ENCODE measurements at places on chromosomes 5 and 9.

- DNase-seq = no peak
Observed at GRCh38 chr9:97411440-97411788, 482 bp upstream of the TDRD7 start.

- no peak for DNase-seq
Observed at GRCh38 chr5:3356016-3356415, 239.6 kb upstream of the IRX1 start.

- no peak for DNase-seq
Observed at GRCh38 chr5:105773241-105773640, 1897.5 kb downstream of the EFNA5 start.

- DNase-seq = peak; percentile 30
Observed at GRCh38 chr5:157182143-157182757, 1.6 kb downstream of the ITK start.

DNA sequence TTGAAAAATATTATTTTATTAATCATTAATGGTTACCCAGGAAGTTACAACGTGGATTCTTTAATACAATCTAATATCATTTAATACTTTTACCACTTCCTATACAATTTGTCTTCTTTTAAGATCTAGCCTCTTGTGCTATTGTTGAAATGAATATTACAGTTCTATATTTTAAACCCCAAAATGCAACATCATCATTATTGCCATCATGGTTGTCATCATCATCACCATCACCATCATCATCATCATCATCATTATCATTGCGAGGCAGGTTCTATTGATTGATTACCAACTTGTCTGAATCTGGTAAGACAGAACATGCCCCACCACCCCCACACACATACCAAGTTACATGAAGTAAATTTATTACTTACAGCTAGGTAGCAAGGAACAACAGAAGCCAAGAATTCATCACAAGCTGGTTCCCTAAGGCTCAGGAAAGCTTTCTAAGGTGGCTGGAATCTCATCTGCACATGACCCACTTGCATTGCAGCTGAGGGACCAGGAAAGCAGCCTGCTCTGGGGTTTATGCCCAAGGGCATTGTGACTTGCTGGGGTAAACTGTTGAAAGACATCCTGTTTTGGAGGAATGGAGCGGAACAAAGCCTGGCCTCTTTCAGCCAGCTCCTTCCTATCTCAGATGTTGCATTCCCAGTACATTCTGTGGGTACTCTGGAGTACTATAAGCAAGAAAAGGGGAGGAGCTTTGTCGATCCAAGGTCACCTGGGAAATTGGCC is 418.1 kb downstream of the PRR16 start:
- DNase-seq = no peak

GRCh38 chr5:87898574-87898973 is 370.1 kb downstream of the TMEM161B start:
- DNase-seq = no peak

- no peak for DNase-seq
Observed at GRCh38 chr5:91283326-91283725, 99.8 kb downstream of the ARRDC3 start.

DNA sequence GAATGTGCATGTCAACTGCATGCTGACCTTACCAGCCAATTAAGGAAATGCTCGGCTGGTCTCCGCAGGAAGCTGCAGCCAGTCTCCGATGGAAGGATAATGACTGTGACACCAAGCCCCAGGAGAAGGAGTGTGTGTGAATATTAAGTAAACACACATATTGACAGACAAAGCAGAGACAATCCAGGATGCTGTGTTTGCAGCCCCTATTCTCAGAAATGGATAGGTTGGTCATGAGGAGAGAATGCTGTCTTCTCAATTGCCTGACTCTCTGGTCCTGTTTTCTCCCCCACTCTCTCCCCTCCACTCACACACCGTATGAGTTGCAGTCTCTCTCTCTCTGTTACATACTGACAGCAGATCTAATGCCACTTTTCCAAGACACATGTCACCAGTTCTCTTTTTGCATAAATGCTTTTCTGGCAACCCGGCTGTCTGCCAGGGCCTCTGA is 85.7 kb downstream of the EPB41L4A start:
- DNase-seq = no peak

- no peak for DNase-seq
Observed at GRCh38 chr5:150020249-150020648, 19.7 kb downstream of the HMGXB3 start.

DNA sequence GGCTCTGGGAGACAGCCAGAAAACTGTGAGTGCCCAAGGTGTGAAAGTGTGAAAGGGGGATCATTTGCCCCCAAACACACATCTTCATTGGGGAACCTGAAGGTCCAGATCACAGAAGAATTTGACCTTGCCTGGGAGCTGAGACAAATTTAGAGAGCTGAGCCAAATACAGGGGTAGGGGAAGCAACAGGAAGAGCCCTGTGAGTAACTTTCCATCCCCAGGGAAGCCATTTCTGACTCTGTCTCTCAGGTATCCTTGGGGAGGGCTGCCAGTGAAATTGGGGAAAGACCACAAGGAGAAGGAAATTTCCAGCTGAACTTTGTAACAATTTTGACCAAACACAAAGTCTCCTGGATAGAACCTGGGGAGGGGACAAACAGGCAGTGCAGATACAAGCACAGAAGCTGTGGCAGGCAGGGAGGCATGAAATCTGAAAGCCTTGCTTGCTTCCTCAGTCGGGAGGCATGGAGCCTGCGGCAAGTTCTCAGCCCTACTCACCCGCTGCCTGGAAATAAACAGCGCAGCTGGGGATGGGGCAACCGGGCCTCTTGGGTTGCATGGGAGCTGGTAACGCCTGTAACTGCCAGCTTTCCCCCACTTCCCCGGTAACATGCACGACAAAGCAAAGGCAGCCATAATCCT is 31.5 kb upstream of the ZCCHC9 start:
- no peak for DNase-seq

- DNase-seq = no peak
Observed at GRCh38 chr5:35618304-35618636, 607 bp downstream of the SPEF2 start.

DNA sequence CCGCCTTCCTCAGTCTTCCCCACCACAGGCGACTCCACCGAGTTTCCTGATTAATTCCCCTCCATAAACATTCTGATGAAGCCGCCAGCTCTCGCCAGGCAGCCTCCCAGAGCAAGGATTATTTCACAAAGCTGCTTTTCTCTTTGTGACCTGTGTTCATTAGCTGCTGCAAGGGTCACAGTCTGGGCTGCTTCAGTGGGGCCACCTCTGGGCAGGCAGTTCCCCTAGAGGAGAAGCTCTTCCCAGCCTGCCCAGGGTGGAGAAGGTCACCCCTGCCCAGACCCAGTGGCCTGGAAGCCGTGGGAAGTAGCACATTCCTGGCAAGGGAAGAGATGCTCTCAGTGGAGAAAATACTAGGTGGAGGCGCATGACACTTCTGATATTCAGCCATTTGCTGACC is 58.4 kb upstream of the RAPGEF1 start:
- no peak for DNase-seq

DNA sequence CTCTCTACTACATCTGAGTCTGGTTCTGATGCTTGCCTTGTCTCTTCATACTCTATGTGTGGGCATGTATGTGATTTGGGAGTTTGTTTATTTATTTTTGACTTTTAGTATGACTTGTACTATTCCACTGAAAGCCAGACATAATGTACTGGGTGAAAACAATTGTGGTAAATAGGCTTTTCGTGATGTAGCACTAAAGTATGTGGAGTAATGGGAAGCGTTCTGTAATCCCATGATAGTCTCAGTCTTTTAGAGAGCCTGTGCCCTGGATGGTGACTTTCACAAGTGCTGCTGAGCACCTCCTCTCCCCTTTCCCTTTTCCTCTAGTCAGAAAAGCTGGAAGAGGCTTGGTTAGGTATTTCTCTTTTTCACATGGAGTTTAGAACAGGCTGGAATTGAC is 85.8 kb upstream of the S1PR3 start:
- DNase-seq = no peak

- DNase-seq = no peak
Observed at GRCh38 chr9:89388084-89388867, 70.0 kb downstream of the SECISBP2 start.

- DNase-seq = no peak
Observed at GRCh38 chr5:7412409-7412808, 16.5 kb downstream of the ADCY2 start.

- no peak for DNase-seq
Observed at GRCh38 chr5:172010278-172010677, 3.8 kb upstream of the FBXW11 start.

- DNase-seq = peak; percentile 65
Observed at GRCh38 chr5:157603333-157604190, 28.0 kb upstream of the ADAM19 start.

DNA sequence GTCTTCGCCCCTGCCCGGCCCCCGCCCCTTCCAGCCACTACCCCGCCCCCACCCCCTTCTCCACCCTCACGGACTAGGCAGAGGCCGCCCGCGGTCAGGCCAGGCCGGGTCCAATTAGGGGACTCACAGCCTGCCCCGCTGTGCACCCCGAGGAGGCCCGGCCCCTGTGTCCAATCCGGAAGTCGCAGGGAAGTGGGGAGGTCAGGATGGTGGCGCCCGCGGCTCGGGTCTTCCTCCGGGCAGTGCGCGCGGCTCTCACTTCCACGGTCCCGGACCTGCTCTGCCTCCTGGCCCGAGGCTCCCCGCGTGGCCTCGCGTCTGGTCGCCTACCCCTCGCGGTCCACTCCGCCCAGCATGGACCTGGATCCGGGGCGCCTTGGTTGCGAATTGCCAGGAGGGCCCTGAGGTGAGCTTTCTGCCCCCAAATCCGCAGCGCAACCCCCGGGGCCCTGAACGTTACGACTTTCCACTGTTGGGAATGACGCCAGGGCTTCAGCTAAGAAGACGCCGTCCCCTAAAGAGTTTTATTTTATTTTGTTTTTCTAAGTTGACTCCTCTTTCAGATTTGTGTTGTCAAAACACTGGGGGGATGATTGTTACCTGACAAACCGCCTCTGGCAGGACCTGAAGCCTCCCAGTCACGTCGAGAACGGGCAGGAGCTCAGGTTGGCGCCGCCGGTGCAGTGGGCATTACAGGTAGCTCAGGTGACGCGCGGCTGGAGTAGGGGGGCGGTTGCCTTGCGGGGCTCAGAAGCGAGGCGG is 763 bp upstream of the IRX2 start:
- DNase-seq = no peak

DNA sequence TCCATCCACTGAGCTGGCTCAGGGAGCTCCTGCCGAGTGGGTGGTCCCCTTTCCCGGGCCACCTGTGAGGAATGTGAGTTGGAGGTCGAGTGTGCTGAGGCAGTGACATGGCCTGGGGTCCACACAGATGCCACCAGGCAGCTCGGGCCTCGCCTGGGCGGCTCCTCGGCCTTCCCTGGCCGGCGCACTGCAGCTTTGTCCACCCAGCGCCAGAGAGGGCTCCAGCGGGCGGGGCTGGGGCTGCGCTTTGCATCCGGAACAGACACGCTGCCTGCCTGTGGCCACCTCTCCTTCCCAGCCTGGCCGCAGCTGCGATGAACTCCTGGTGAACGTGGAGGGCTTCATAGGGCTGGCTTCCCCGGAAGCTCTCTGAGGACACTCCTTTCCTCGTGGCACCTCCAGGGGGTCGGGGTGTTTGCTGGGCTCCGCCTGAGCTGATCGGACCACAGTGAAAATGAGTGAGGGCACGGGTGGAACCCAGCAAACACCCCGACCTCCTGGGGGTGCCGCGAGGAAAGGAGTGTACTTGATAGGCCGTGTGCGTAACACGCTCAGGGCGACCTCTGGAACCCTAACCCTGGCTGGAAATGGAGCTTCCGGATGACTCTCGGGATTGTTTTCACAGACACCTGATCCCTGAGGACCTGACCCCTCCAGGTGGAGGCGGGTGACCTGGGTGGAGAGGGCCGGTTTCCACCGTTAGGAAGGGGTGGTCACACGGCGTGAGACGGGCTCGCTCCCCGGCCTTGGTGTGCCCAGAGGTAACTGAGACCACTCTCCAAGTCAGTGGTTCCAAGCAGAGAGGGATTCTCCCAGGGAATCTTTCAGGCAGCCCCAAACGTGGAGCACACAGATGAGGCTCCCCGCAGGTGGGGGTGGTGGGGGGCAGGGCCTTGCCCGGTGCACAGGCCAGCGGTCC is 31.8 kb upstream of the RXRA start:
- no peak for DNase-seq

- DNase-seq = no peak
Observed at GRCh38 chr9:87080512-87081264, 133.4 kb upstream of the GAS1 start.

- no peak for DNase-seq
Observed at GRCh38 chr9:90033028-90033650, 428.3 kb downstream of the GADD45G start.

DNA sequence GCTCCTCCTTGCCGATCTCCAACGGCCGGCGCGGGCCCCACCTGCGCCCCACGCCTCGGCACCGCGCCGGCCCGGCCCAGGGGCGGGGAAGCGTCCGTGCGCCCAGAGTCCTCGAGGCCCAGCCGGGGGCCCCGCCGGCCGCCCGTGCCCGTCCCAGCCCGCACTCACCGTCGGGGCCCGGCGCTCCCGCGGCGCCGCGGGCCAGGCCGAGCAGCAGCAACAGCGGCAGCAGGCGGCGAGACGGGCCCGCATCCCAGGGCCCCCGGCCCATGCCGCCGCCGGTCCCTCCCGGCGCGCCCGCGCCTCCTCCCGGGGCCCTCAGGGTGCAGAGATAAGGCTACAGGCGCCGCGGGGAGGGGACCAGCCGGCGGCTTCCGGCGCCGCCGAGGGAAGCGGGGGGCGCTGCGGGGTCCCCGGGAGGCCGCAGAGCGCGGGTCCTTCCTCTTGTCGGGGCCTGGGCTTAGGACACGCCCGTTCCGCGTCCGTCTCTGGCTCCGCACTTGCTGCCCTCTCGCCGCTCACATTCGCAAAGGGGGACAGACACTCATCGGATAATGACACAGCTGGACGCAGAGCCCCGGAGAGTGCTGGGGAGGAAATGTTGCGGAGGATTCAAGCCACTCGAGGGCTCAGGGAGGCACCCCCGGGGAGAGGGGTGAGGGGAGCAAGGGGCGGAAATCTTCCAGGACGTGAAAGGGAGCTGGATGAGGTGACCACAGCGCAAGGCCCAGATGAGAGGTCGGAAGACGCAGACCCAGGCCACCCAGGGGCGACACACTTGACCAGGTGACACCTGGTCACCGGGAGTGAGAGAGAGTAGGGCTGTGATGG is at the start of gene SUSD1:
Gene SUSD1, minus strand, starts transcription at position 333 of the 831 bp plus-strand sequence. Its CDS starts 62 bp downstream, at position 271.
- DNase-seq = peak; percentile 45

DNA sequence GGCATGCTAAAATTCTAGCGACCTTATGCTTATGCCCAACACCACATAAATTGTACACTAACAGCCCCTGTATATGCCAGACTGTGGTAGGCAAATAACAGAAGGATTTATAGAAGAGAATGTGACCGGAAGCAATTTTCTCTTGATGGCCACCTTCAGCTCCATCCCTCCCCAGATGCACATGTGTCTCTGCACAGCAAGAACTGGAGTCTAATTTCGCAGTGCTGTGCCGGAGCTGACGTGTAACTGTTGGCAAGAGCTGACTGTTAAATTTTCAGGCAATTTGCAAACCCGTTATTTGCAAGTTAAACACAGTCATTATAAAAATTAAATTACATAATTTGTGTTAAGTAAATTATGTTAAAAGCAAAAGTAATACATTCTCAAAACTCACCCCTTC is 48.4 kb downstream of the PCA3 start:
- DNase-seq = no peak

GRCh38 chr9:83477571-83477970 is 60.6 kb downstream of the FRMD3 start:
- DNase-seq = no peak
